ENCODE measurements at places on chromosomes 6 and 20.
A peak's percentile ranks its signal among the peaks of the same experiment; 100 is the strongest.

GRCh38 chr6:149218471-149218870 is 99.0 kb upstream of the TAB2 start:
- DNase-seq: no peak

DNA sequence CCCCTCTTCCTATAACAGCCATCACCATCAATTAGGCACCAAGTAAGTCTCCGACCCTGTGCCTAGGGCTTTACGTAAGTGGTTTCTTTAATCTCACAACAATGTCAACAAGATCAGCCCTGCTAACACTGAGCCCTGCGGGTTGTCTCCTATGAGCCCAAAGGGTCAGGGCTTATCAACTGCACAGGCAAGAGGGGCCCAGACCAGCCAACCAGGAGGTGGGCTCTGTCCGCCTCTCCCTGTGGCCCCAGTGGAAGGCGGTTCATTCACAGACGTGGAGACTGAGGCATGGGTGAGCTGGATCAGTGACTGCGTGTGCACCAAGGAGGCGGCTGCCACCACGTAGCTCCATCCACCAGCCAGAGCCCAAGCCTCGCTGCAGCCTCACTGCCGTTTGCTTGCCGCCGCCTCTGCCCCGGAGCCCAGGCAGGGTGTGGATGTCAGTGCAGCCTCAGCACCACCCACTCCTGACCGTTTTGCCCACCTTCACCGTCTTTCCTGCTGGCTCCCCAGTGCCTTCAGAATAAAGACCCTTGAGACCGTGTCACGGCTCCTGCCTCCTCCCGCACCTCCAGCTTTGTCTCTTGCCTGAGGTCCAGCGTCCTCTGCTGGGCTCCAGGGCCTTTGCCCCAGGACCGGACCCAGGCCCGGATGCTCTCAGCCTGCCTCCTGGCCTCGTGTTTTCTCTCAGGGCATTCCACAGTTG is 78.7 kb downstream of the DLL1 start:
- no peak for DNase-seq

DNA sequence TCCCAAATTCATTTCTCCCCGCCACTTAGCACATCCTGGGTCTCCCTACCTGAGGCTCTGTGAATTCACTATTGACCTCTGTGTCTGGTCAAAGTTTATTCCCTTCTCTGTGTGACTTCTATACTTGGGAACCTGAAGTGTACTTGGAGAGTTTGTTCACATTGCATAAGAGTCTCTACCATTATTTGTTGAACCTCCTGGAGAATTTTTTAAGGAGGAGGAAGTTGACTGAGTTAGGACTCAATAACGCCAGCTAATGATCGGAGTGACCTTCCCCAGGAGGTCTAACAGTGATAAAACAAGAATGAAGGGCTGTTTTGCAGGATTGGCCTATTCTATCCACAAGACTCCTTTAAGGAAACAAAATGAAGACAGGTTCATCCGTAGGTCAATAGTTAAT is 23.6 kb downstream of the STMND1 start:
- DNase-seq: no peak

- peak; percentile 70 for DNase-seq
Measured at GRCh38 chr6:291697-292505, at the start of gene DUSP22. DUSP22 (plus strand) TSS chr6:292487; CDS start chr6:292540, 53 bp downstream.

- no peak for DNase-seq
Measured at GRCh38 chr6:30149234-30149633, 11.8 kb downstream of the TRIM10 start.

GRCh38 chr6:90739339-90739738 is 152.5 kb upstream of the MAP3K7 start:
- DNase-seq: no peak

DNA sequence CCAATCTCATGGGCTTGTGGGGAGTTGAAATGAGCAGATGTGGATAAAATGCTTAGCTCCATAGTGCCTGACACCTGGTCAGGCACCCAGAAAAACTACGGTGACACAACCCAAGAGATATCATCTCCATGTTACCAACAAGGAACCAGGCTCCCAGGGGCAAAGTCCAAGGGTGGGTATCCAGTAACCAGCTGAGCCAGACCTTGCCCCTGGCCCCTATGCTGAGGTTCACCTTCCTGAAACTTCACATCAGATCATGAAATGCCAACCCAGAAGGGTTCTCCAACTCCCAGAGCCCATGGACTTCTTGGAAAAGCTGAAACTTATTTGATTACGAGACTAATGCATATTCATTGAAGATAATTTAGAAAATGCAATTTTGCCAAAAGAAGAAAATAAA is 141.8 kb upstream of the KCNG1 start:
- no peak for DNase-seq

GRCh38 chr6:138824482-138825144 is 28.7 kb downstream of the ECT2L start:
- no peak for DNase-seq

DNA sequence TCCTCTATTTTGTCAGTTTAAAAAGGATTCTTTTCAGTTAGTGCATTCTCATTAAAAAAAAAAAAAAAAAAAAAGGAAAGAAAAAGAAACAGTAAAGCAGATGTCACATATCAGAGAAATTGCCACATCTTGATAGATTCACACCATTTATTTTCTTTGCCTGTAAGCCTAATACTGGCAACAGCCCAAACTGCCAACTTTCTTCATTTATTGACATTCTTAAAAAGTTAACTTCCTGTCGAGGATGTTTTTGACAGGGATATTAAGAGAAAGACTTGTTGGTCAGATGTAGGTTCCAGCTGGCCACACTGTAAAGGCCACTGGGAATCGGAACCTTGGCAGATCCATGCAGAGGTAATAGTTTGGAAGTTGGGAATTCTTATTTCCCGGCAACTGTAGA is 332.6 kb downstream of the NRN1 start:
- no peak for DNase-seq
